ENCODE measurements at places on chromosomes 2 and 18. TPM values are rescaled to one million over a fixed set of nuclear protein-coding genes. Genes with fewer than 3 reads are reported as not detected.

The VWA3B gene
- not detected for total RNA-seq

The TMEFF2 gene
- total RNA-seq, result 1.4 TPM

The KCNG2 gene
- total RNA-seq, result not detected

The INHBB gene
- total RNA-seq, result 0.28 TPM

The RAB6C gene
- not detected for total RNA-seq

The KRTCAP3 gene
- not detected for total RNA-seq

The IL1R1 gene
- total RNA-seq, result 8.1 TPM

The KCNG3 gene
- total RNA-seq, result under 0.01 TPM

The HADHB gene
- total RNA-seq, result 80.5 TPM

The HOXD12 gene
- total RNA-seq, result not detected

The GREB1 gene
- not detected for total RNA-seq

The ADGRF3 gene
- total RNA-seq, result not detected

The NOL4 gene
- not detected for total RNA-seq

The PARD3B gene
- total RNA-seq, result 15.3 TPM

The RESP18 gene
- not detected for total RNA-seq

The ALK gene
- not detected for total RNA-seq

The SP3 gene
- 136 TPM for total RNA-seq

The CEP68 gene
- total RNA-seq, result 5.6 TPM

The CCDC93 gene
- total RNA-seq, result 18.9 TPM

The PHOSPHO2 gene
- total RNA-seq, result 0.54 TPM

The ATP6V1C2 gene
- total RNA-seq, result not detected

The UGT1A4 gene
- not detected for total RNA-seq

The CREB1 gene
- total RNA-seq, result 94.5 TPM

The CCDC68 gene
- total RNA-seq, result 0.54 TPM

The LYG2 gene
- total RNA-seq, result not detected

The C2orf69 gene
- total RNA-seq, result 4.7 TPM

The FOXI3 gene
- not detected for total RNA-seq

The LCT gene
- total RNA-seq, result under 0.01 TPM

The EFR3B gene
- total RNA-seq, result 0.90 TPM

The SMCHD1 gene
- total RNA-seq, result 47.3 TPM

The ATIC gene
- total RNA-seq, result 29.4 TPM

The KANSL1L gene
- total RNA-seq, result 8.1 TPM

The SLC40A1 gene
- 5.0 TPM for total RNA-seq

The INSIG2 gene
- total RNA-seq, result 9.1 TPM

The DSG4 gene
- total RNA-seq, result not detected

The ZNF407 gene
- total RNA-seq, result 25.6 TPM
